ENCODE measurements at places on chromosomes 5 and 9.

DNA sequence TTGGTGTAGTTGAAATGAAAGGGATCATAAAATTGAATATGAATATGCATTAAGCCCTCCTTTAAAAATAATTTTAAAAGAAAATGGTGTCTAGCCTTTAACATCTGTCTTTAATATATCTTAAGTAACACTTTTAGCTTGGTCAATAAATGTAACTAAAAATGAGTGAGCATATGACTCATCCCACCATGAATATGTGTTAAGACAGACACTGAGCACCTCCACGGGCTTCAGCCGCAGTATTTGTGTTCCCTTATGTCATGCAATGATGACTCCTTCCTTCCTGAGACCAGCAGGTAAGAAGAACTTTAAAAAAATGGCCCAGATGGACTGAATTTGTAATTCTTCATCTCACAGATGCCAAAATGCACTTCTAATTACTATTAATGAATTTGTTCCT is 563.2 kb downstream of the NR2F1-AS1 start:
- DNase-seq = no peak

DNA sequence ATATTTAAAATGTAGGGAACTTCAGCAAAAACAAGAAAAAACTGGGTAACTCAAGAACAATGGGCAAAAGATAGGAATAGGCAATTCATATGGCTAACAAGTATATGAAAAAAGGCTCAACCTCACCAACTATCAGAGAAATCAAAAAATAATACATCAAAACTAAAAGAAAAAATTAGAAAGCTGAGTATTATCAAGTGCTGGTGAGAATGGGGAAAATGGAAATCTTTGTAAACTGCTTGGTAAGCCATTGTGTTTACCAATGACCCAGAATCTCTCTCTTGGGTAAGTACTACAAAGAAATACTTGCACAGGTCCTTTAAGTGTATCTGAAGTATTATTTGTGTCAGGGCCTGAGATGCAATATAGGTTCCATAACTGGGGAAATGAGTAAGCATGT is 27.0 kb downstream of the ABHD17B start:
- DNase-seq = no peak

DNA sequence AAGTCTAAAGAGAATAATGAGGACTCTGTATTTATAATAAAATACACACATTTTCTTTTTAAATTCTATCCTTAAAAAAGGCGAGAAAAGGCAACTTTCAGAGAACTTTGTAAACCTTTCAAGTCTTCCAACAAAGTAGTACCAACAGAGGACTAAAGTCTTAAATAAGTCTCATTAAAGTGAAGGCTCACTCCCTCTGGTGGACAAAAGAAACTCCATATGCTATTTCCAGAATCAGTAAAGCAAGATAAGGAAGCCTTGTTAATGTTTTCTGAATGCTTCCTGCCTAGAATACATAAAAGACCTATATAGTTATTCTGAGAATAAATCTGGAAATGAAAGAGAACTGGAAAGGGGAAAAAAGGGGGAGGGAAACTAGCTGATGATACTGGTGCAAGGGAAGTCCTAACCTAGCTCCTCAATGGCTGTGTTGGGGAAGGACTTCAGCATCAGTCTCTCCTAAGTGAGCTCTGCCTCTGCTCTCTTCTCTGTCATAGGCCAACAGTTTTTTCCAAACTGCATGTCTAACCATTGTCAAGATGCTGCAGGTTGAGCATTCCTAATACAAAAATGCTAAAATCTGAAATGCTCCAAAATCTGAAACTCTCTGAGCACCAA is 7.2 kb downstream of the HMGCS1 start:
- no peak for DNase-seq

GRCh38 chr5:6780802-6781391 is 67.7 kb downstream of the TENT4A start:
- no peak for DNase-seq

DNA sequence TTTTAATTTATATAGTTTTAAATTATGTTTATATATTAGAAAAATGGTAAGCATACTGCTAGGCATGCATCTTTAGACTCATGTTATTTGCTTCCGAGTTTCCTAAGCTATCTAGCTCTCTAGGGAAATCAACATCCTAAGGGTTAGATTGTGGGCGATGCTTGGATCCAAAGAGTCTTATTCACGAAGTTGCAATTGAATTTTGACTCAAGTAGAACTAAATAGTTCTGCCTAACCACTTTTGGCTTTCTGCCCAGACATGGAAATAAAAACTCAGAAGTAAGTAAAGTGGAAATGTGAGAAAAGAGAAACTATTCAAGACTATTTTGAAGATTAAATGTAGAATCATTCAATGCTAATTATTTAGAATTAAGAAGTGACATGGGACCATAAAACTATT is 440.4 kb downstream of the CDH18 start:
- no peak for DNase-seq

DNA sequence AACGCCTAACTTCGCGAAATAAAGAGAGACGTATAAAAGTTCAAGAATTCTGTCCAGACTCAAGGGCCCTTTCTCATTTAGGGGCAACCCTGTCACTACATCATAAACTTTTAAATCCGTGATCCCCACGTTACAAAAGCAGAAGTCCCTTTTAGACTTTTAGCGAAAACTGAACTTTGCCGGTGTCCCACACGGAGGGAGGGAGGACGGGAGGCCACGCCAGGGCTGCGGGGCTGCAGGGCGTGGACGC is 515 bp upstream of the F2R start:
- no peak for DNase-seq

DNA sequence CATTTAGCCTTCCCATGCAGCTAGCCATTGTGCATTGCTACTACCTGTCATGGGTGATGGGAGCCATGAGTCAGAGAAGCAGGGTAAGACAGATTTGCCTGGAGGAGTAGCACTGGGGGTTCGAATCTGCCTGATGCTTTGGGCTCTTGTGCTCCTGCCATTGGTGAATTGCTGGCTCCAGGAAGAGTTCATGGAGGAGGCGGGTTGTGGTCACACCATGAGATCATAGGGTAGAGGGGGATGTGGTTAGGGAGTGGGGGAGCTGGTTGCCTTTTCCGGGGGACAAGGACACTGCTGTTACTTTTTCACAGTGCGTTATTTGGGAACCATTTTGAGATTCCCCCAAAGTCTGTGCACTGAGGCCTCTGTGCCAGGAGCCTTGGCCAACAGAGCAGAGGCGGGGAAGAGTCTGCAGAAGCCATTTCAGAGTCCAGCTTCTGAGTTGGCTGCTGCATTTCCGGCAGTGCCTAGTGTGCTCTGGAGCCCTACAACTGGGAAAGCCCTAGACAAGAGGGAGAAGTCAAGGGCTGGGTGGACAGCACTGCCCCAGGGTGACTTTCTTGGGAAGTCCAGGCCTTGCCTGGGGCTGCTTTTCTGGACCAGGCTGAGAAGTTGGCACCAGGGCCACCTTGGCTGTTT is 6.2 kb downstream of the ANGPTL2 start:
- no peak for DNase-seq

GRCh38 chr5:111043712-111044506 is 27.6 kb upstream of the TSLP start:
- DNase-seq = no peak

GRCh38 chr9:101527066-101527465 is 6.6 kb upstream of the RNF20 start:
- DNase-seq = no peak

DNA sequence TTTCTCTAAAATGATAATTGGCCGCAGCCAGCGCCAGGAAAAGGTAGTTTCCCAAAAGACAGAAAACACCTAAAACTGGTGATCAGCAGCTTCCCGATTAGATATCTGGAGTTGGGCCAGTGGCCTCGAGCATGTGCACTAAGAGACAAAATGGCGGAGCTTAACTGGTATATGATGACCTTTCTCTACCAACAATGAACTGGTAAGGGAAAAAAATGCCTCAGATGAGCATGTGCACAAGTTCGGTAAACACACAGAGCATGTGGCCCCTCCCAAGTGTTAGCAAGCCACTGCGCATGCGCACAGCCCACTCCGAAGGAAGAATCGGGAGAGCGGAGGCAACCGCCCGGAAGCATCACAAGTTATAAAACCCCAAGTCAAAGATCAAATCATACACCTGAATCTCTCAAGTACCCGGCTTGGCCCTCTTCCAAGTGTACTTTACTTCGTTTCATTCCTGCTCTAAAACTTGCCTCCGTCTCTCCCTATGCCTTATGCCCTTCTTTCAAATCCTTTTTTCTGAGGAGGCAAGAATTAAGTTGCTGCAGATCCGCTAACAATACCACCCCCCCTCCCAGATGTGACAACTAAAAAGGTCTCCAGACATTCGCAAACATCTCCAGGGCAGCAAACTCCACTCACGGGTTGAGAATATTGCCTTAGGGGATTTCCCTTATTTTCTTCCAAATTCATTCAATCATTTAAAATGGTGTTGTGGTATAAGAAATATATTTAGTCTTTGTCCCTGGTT is 15.0 kb upstream of the PTBP3 start:
- peak; percentile 84 for DNase-seq
